ENCODE measurements at places on chromosomes 12 and 14. TPM values are rescaled to one million over a fixed set of nuclear protein-coding genes. Genes with fewer than 3 reads are reported as not detected.

- no peak for DNase-seq
Measured at GRCh38 chr14:81449576-81449975, 49.5 kb upstream of the STON2 start.

DNA sequence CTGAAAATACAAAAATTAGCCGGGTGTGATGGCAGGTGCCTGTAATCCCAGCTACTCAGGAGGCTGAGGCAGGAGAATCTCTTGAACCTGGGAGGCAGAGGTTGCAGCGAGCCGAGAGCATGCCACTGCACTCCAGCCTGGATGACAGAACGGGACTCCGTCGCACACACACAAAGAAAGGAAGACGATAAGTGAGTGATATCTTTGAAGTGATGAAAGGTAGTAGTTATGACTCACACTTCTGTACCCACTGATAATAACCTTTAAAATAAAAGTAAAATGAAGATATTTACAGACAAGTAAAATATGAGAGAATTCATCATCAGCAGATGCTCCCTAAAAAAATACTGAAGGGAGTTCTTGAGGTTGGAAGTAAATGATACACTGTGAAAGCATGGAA, 171.3 kb upstream of the CRY1 start:
- no peak for DNase-seq

The KCNH5 gene
- not detected for total RNA-seq

GRCh38 chr14:58697930-58698642, 60.3 kb downstream of the DACT1 start:
- DNase-seq: no peak

DNA sequence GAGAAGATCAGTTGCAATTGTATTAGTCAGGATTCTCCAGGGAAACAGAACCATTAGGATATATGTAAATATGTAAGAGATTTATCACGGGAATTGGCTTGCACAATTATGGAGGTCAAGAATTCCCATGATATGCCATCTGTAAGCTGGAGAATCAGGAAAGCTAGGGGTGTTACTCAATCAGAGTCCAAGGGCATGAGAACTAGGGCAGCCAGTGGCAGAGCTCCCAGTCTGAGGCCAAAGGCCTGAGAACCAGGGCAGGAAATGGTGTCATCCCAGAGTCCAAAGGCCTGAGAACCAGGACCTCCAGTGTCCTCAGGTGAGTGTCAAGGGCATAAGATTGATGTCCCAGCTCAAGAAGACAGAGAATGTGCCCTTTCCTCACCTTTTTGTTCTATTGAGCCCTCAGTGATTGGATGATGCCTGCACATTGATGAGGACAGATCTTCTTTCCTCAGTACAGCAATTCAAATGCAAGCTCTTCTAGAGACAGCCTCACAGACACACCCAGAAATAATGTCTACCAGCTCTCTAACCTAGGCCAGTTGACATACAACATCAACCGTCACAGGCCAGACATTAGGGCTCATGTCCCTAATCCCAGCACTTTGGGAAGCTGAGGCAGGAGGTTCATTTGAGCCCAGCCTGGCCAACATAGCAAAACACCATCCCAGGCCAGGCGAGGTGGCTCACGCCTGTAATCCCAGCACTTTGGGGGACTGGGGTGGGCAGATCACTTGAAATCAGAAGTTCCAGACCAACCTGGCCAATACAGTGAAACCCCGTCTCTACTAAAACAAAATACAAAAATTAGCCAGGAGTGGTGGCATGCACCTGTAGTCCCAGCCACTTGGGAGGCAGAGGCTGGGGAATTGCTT, 34.9 kb upstream of the ZNF740 start:
- DNase-seq: no peak

DNA sequence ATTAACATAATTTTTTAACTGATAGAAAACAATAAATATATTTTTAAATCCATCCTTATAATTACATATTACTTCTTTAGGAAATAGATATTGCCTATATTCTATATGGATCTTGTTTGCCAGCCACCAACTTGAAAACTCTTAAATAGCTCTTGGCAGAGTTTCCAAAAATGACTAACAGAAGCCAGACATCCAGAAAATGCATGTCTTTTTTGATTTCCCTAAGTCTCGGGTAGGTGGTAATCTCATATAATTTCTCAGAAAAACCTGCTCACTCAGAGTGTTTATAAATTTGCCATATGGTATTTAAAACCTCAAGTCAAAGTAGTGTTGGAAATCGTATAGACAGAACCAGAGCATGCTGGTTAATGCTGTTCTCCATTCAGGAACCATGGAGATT, 360.4 kb upstream of the FOXG1 start:
- no peak for DNase-seq

DNA sequence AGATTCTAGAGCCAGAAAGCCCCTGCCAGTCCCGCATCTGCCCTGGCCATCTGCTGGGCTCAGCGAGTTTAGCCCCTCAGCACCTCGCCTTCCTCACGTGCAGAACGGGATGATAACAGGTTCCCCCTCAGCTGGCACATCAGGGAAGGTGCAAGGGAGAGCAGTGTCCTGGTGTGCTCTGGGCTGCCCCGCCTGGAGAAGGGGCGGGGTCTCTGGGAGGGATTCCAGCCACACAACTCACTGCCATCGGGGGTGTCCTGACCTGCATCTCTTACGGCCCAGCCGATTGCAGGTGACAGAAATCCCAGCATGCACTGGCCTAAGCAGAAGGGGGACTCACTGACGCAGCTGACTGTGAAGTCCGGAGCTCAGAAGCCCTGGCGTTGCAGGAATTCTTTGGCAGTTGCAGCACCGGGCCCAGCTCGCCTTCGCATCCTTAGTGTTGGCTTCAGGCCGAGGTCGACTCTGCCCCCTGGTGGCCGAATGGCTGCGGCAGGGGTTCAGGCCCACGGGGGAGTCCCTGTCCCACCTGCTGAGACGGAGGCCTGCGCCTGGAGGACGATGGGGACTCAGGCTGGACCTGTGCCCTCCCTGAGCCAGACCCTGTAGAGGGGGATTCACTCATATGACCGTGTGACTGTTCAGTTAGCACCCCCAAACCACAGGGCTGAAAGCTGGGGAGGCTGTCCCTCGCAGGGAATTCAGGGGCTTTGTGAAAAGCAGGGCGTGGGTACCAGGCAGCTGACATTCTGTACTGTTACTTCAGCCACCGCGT, 178.6 kb downstream of the ADGRD1 start:
- DNase-seq: peak; percentile 68

DNA sequence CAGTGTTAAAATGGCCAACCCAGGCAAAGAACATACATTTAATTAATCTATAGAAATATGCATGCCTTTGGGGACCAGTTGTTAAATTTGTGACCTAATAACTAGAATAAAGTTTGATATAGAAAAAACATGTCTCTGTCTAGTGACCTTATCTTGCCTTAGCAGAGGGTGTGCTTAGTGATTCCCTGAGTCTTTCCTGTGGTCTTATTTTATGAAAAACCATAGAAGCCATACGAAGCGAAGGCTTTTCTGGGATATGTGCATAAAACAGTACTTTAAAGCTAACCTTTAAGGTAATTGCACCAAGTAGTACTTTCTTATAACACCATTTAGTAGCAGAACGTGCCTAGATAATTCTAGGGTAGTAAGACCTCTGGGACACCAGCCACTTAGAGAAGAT, 379.4 kb downstream of the ZFP36L1 start:
- DNase-seq: no peak

DNA sequence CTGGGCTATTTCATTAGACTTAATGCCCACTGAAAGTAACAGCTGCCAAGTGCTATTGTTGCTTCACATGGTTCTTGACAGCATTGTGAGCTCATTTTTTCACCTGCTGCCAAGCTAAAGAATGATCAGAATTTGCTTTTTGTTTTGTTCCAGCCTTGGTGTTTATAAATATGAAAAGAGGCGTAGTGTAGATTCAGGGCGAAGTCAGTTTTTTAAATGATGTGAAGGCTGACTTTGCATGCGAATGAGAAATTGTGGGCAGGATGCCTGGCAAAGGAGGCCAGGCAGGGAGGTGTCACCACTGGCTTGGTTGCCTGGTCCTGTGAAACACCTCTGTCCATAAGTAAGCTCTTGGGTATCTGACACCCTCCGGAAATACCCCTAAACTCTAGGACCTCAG, 93.3 kb upstream of the NAP1L1 start:
- no peak for DNase-seq

GRCh38 chr14:77319422-77319821, 1.3 kb downstream of the POMT2 start:
- no peak for DNase-seq

DNA sequence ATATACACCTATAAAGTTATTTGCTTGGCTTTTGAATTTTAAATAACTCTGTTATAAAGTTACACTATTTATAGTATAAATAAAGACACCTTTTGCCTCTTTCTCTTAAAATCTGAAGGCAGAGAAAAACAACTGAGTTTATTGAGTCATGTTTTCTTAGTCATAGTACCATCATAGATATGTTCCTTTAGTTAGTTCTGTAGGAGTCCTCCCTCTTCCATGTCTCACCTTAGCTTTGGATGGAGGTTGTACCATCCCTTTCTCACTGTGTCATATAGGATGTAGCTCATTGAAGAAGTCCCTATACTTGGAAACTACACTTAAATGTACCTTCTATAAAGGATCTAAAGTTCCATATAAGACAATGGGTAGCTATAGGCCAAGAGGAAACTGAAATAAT, 39.7 kb upstream of the TSPAN8 start:
- DNase-seq: no peak

DNA sequence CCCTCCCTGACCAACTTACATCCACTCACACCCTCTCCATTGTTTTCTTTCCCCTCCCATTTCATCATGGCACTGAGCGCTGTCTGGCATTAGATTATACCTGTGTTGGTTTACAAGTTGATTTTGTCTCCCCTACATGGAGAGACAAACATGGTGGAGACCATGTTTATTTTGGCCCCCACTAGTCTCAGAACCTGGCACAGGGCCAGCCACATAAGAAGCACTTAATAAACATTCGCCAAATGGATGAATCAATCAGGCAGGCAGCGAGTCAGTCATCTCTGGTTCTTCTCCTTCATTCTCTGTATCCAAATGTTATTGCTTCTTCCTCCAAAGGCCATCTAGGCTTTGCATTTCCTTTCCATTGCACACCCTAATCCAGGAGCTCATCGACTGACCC, 177.4 kb downstream of the DPF3 start:
- no peak for DNase-seq

DNA sequence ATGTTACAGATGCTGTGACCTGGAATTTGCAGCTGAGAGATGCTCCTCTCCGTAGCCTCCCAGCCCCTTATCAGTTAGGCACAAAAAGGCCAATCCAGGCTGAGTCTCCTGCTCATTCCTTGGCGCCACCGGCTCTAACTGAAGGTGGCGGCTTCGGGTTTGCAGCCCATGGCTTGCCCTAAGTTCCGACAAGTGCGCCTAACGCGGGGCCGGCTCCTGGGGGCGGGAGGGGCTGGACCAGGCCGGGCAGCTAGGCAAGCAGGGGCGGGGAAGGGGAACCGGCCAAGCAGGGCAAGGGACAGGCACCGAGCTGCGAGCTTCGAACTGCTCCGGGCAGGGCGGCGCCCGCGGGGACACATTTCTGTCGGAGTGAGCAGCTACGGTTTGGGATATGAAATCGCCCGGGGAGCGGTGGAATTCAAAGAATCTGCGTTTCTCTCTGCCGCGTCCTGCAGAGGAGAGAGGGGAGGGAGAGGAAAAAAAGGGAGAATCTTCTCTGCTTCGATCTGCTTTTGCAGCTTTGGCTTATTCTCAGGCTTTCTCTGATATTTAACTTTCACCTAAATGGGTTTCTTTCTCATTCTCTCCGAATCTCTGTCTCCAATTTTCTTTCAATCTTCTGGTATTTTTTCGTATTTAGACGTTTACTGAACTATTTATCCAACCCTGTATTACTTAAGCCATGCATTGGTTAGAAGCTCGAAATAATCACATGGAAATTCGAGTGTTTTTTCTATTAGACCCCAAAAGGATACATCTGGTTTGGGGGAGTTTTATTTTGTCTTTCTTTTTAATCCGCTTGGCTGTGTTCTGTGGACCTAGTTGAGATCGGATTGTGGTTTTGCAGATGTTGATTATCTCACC, 1.6 kb upstream of the HOXC12 start:
- DNase-seq: no peak

GRCh38 chr12:12323591-12323990, 26.5 kb downstream of the MANSC1 start:
- no peak for DNase-seq

DNA sequence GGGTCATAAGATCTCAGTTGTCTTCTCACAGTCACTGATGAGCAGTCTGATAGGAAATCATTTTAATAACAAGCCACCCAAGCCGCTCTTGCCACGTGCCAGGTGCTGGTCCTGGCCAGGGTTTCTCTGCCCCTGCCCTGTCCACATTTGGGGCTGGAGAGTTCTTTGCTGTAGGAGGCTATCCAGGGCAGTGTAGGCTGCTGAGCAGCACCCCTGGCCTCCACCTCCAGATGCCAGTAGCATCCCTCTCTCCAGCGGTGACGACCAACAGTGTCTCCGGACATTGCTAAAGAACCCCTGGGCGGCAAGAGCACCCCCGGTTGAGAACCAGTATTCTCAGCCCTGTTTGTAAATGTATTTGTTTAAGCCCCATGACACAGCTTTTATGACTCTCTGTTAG, 243.7 kb downstream of the GLT1D1 start:
- no peak for DNase-seq

- DNase-seq: peak; percentile 37
Measured at GRCh38 chr12:68482660-68483059, 128.0 kb upstream of the RAP1B start.

DNA sequence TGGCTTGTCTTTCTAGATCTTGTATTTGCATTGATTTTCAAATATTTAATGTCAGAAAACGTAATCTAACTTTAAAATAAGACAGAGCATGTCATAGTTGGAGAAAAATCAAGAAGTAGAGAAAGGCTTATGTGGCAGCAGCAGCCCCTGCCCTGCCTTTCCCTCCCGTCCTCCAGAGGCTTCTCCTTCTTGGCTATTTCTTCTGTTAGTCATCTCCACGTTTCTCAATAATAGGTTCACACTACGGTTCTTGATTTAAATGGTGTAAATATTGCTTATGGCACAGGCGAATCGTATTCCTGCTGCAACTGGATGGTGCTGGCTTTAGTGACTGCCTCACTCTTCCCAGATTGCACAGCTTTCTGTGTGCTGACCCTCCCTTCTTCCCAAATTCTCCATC, 42.8 kb downstream of the SLC8B1 start:
- no peak for DNase-seq
